ENCODE measurements at places on chromosomes 7 and 10.

GRCh38 chr10:24579906-24580305 is 143.8 kb downstream of the ARHGAP21 start:
- DNase-seq = no peak

GRCh38 chr7:21041666-21042065 is 255.0 kb upstream of the SP8 start:
- DNase-seq = peak; percentile 51

DNA sequence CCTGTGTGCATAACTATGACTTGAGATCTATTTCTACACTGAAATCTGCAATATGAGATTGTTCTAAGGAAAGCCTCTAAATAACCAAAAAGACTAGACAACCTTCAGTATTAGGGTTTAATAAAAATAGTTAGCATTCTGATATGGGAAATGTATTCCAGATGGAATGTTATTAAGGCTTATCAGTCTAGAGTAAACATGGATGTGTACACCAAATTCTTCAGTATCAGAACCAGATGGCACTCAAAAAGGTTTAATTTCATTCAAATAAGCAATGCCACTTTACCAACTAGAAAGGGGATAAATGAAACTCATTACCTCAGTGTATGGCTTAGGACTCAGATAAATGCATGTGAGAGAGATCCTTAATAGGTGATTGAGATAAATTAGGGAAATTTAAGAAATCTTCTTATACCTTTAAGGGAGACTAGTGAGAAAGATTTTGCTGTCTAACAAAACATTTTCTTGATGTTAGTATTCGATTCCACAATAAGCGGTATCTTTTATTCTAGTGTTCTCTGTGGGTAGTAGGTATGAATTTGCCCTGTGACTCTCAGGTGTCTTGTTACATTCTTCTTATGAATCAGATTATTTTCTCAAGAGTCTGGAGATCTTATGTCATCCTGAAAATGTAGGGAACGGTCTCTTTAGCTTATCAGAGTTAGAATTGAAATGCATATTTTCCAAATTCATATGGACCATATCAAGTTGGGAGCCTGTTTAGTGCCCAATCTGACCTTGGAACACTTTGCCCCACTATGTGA is 159.2 kb downstream of the PRKG1 start:
- no peak for DNase-seq

DNA sequence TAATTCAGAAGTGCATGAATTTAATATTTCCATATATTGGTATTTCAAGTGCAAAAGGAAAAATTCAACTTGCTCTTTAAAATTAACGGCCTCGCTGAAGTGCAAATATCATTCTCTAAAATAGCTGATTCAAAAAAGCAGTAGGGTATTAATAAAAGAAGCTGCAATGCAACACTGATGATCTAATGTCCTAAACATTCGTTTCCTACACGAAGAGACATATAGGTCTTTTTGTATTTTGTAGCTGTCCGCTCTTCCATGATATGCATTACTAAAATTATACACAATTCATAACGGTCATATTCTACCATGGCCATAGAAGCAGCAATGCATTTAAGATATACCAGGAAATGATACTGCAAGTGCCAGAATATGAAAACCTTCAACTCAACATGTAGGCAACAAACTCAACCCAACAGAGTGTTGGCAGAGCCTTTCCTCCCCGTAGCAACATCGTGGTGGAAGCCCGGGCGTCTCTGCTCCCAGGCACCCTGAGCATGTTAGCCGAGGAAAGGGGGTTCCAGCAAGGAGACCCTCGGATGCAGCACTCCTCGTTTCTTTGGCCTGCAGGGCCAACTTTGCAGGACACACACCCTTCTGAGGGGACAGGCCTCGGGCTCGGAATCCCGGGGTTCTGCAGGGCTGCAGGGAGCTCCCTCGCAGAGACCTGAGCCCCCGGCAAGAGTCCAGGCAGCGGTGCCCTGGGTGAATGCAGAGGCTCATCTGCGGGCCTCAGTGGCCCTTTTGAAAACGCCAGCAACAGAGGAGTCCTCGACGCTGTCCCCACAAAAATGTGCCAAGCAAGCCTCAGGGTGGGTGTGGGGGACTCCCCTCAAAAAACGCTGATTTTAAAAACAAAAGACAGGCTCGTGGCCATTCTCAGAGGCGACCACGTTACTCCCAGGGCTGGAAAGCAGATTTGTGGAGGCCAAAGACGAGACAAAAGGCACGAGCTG is 1.6 kb downstream of the FAM171A1 start:
- DNase-seq = peak; percentile 16

DNA sequence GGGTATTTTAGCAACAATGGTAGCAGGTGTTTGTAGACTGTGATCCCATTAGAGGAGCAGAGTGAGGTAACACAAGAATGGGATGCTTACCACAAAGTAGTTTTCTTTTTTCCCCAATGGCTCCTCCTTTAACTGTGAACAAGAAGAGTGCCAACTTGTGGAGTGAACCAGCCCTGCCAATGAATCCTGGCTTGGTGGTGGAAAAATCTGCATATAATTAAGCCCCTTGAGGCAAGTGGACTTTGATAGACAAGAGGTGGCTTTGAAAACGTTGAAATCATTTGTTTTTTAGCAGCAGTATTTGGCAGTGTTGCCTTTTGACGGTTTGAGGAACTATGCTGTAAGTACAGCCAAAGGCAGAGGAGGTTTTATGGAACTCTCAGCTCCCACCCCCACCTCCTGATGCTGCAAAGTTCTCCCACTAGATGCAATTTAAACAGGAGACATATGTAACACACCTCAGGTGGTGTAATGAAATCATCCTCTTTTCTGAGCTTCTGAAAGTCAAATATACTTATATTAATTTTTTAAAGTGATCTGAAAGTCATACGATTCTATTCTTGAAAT is 295.6 kb downstream of the DPP6 start:
- no peak for DNase-seq

DNA sequence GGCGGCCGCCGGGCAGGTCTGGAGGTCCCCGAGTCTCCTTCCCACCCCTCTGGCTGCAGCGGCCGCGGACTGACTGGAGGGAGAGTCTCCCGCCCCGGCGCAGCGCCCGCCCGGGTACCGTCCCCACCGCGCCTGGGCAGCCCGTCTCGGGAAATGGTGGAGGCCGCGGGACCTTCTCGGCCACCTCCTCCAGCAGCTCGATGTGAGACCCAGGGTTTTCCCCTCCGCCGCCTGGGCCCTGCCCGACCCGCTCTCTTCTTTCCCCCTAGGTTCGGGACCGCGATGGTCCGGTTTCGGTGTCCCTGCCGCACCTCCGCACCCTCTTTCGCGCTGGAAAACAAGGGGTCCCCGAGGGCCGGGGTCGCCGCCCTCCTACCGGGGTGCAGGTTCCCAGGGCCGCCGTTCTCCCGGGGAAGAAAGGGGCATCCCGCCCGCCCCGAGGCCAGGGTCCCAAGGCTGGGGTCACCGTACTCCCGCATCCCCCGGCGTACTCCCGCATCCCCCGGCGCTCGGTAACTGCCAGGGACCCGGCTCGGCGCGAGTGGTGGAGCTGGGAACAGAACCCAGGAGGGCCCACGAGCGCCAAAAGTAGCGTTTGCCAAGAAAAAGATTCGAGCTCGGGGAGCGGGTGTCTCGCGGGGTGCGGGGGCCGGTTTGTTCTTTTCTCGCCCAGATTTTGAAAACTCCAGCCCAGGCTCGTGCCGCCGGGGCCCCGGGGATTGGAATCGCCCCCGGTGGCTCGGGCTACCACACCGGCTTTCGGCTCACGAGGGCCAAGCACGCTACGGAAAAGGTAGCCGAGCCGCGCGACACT is 3.4 kb downstream of the TNRC18 start:
- DNase-seq = peak; percentile 44

GRCh38 chr7:47806701-47807103 is 141.6 kb downstream of the PKD1L1 start:
- DNase-seq = no peak

DNA sequence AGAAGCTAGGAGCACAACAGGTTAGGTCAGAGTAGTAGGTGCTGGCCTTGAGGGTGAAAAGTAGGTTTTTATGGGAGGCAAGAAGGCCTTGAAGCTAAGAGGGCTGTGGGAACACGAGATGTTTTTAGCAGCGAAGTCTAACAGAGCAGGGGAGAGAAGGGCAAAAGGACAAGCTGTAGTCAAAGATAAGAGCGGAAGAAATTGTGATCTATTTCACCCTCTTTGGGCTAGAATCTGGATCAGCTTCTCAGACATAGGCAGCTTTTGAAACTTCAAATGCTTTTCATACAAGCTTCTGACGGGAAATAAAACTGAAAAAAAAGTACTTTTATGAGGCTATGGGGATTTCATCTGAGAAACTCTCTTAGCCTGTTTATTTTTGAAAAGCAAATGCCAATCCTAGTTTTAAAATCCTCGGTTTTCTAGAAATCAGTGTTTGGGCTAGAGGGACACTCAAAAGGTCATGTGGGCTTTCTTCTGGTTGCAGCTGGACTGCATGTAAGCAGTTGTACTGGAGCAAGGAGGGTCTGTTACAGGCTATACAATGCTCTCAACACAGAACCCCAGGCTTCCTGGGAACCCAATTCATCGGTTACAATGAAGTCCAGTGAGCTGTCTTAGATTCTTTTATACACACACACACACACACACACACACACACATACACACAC is 83.6 kb downstream of the RNF216 start:
- no peak for DNase-seq

- DNase-seq = peak; percentile 82
Observed at GRCh38 chr7:27210441-27211083, 10.7 kb upstream of the HOXA13 start.

DNA sequence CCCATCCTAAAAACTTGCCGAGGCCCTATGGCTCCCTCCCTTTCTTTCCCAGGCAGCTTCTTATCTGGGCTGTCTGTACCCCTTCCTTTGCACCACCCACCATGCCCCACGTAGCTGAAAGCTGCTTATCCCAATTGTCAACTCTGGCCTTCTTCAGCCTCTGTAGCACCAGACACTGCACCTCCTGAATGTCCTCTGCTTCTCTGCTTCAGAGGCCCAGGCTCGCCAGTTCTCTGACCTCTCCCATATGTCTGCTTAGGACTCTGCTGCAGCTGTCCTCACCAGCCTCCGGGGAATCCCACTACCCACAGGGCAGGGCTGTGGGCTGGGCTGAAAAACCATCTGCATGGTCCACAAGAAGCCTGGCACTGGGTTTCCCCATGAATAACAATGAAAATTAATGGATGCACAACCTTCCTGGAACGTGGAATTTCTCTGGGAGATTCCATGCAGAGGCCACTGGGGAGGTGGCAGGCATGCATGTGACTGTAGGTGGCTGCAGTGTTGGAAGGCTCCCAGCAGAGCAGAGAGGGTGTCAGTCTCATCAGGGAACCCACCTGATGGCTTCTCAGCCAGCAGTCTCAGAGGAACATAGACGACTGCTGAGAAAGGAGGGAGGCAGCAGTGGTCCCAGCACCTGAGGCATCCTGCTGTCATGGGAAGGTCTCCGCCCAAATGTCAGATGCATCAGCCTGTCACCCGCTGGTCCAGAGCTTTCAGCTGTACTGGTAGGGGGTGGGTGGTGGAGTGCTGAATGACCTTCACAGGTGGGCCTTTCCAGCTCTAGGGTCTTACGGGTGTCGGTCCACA is 16.8 kb upstream of the SH2D4B start:
- no peak for DNase-seq

GRCh38 chr10:118209215-118209614 is 132.9 kb downstream of the FAM204A start:
- no peak for DNase-seq

- DNase-seq = no peak
Observed at GRCh38 chr10:4581929-4582328, 244.1 kb upstream of the AKR1E2 start.

DNA sequence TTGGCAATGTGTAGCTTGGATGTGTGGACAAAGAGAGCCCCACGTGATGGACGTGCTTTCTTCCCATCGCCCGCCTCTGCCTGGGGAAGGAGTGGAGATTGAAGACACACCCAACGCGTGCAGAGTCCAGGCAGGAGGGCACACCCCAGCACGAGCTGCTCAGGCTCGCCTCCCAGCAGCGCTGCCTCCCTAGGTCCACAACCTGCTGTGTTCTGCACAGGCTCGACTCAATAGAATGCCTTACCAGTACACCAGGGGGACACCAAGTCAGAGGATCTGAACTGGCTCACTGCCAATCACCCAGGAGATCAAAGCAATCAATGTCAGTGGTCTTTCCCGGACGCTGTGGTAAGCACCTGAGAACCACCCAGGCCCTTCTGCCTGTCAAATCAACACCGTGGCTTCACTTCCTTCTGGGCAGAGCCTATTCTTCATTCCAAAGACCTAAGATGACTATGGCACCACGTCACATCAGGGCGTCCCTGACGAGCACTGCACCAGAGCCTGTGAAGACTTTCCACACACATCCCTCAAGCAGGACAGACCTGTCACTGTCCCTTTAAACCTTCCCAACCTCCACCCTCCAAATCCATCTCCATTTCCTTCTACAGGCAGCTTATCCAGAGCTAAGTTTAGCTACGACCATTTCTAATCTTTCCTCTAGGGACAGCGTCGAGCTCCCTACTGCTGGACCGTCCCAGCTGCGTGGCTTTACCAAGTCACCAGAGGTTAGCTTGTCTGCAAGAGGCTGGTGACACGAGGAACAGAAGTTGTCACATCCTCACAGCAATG is 72.3 kb downstream of the AMZ1 start:
- DNase-seq = peak; percentile 42

Data from WTC11 (cell line).